ENCODE measurements at places on chromosomes 16 and 17.

GRCh38 chr17:50624321-50624934, 10.3 kb upstream of the ABCC3 start:
- DNase-seq: no peak

GRCh38 chr16:72768591-72768990, 279.3 kb downstream of the ZFHX3 start:
- no peak for DNase-seq

GRCh38 chr17:1484676-1485422, 7.6 kb downstream of the MYO1C start:
- DNase-seq: no peak

DNA sequence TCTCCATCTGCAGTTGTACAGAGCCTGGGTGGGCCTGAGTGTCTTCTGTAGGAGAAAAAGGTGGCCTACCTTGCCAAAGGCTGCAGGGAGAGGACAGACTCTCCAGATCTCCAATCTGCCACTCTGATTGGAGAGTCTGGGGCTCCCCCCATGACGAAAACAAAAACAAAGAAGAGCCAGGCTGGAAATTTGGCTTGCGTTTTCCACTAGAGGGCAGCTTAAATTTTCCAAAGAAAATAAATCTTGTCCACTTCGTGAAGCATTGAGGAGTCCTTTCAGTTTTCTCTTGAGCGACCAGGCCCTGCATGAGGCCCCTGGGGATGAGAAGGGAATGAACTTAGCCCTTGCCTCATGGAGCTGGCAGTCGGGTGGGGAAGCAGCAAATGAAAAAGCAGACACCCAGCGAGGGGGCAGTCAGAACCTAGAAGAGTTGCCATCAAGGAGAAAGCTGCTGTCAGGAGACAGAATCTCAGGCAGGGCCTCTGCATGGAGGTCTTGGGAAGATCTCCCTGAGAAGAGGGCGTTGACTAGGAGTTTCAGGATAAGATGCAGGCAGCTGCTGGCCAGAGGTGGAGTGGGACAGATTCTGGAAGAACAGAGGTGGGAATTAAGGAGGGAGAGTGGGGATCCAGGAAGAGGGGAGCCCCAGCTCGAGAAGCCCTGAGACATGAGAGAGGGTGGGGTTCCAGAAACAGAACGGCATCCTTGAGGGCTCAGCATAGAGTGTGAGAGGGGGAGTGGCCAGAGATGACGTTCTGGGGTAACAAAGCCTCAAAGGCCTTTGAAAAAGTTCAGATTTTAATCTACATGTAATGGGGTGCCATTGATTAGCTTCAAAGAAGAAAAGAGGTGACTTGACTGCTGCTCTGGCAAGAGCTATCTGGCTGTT, 8.4 kb upstream of the SHCBP1 start:
- DNase-seq: peak; percentile 8

- no peak for DNase-seq
Measured at GRCh38 chr16:58454178-58454577, 45.8 kb upstream of the NDRG4 start.

Measured in cerebellum (tissue), 4 donors.